ENCODE measurements at places on chromosomes 1 and 21.

DNA sequence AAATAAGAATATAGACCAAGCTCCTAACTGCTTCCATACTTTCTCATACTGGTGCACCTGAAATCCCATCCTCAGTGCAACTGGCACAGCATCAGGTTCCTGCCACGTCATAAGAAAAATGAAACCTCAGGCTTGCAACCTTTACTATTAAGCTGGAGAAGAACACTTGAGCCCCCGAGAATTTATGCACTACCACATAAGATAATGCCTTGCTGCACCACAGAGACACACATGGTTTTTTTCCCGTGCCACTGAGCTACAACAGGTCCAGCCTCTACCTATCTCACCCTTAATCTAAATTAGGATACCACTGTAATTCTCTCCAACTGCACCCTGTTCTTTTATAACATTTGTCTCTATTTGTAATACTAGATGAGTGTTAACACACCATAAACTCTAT is 174.5 kb downstream of the DENND1B start:
- no peak for DNase-seq
- H3K4me3 ChIP-seq, result no peak overlapping the region

DNA sequence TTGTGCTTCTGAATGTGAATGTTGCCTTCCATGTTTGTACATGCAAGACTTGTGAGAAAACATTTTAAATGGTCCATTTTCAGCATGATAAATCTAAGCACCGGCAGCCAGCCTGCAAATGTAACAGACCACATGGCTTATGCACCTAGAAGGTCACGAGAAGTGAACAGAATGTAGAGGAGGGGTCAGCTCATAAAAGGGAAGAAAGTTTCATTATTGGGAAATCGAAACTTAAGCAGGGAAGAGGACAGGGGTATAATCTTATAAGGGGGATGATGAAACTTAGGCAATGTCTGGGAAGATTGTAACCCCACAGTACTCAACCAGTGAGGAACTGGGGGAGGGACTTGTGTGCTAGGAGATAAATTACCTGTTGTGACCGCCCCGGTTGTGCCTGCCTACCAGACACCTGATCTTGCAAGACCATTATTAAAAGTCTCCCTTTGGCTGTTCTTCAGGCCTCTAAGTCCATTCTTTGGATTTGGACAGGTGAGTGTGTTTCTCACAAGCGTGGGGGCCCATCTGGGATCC is 37.7 kb upstream of the VN1R5 start:
- peaks cover 5% of the 10 kb centered on the region for H3K36me3 ChIP-seq
- H3K27me3 ChIP-seq, result peaks cover 4% of the 10 kb centered on the region
- H3K27ac ChIP-seq, result no peak overlapping the region
- DNase-seq, result no peak
- no peak overlapping the region for H3K4me3 ChIP-seq

- no peak overlapping the region for H3K4me3 ChIP-seq
- H3K27ac ChIP-seq, result no peak overlapping the region
- no peaks in the 10 kb centered on the region for H3K4me1 ChIP-seq
- H3K36me3 ChIP-seq, result peaks cover 25% of the 10 kb centered on the region
- no peak for DNase-seq
These were observed 95.3 kb downstream of the MTR start for GRCh38 chr1:236890152-236891056.

DNA sequence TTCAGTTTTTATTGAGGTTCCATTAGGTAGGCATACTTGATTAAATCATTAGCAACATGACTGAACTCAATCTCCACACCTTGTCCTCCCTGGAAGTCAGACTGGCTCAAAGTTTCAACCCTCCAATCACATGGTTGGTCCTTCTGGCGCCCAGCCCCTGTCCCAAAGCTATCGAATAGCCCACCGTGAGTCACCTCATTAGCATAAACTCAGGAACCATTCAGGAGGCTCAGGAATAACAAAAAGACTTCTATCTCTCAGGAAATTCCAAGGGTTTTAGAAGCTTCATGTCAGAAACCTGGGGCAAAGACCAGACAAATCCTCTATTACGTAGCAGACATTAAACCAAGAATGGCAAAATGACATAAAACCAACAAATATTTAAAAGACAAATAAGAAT is 78.6 kb downstream of the RGS2 start:
- DNase-seq, result no peak
- H3K27me3 ChIP-seq, result no peaks in the 10 kb centered on the region
- H3K4me1 ChIP-seq, result no peaks in the 10 kb centered on the region
- H3K27ac ChIP-seq, result no peak overlapping the region
- no peaks in the 10 kb centered on the region for H3K36me3 ChIP-seq

DNA sequence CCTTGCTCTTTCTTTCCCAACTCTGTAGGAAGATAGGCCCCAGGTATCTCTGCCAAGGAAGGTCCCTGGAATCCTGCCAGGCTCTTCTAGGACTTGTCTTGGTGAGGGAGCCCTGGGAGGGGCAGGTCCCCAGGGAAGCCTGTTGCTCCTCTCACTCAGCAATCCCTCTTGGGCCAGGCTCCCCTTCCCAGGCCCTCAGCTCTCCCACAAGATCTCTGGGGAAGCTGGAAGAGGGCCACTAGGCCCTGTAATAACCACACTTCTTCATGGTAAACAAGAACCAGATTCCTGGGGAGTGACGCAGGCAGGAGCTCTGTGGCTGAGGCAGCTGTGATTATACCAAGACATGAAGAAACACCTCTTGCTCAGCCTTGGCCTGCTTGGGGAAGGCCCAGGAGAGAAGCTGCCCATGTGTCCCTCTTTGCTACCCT is 9.9 kb upstream of the MAPKAPK2 start:
- peaks cover 7% of the 10 kb centered on the region for H3K27me3 ChIP-seq
- H3K4me1 ChIP-seq, result peaks cover 8% of the 10 kb centered on the region
- H3K36me3 ChIP-seq, result no peaks in the 10 kb centered on the region
- no peak overlapping the region for H3K4me3 ChIP-seq
- H3K27ac ChIP-seq, result no peak overlapping the region
